ENCODE measurements at places on chromosomes 7 and 10. TPM values are rescaled to one million over a fixed set of nuclear protein-coding genes. Genes with fewer than 3 reads are reported as not detected.

DNA sequence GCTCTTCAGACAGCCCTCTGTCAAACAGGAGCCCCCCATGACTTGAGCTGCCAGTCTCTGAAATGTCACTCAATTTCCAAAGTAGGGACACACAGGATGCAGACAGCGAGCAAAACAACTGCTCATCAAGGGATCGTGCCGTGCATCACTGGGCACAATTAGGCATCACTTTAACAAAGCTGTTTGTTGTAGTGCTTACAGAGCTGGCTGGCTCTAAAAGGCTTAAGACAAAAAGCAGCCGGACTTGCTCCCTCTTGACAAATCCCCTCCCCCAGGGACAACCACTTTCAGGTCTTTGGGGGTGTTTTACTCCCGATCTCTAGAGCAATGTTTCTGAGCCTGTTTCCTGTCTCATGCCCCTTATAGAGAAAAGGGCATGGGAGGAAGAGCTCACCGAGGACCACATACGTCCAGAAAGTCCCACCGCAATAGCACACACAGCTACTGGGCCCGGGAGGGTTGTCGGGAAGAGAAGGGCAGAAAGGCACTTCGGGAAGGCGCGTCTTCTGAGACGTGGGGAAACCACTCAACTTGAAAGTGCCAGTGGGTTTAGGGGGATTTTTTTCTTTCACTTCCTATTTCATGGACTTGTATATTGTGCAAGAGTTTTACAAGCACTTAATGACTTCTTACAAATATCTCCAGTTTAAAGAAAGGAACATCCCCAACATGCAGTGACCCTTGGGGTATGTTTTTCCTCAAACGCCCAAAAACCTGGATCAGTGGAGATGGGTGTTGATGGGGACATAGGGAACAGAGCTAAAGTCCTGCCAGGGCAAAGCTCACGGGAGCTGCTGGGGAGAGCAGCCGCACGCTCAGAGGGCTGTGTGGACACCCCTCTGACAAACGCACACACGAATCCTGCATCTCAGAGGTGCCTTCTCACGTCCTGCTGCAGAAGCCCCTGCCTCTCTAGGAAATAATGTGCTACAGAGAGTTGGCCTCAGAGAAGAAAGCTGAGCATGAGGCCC is 27.1 kb downstream of the LRRC20 start:
- no peak overlapping the region for H3K27ac ChIP-seq
- peaks cover 60% of the 10 kb centered on the region for H3K4me1 ChIP-seq
- H3K4me3 ChIP-seq: no peak overlapping the region
- H3K36me3 ChIP-seq: no peaks in the 10 kb centered on the region
- H3K27me3 ChIP-seq: no peaks in the 10 kb centered on the region
- DNase-seq: no peak

GRCh38 chr7:36984710-36985312 is 260.5 kb upstream of the AOAH start:
- peaks cover 9% of the 10 kb centered on the region for H3K4me1 ChIP-seq
- H3K36me3 ChIP-seq: no peaks in the 10 kb centered on the region
- H3K27me3 ChIP-seq: no peaks in the 10 kb centered on the region
- H3K27ac ChIP-seq: no peak overlapping the region
- no peak overlapping the region for H3K4me3 ChIP-seq
- DNase-seq: no peak

GRCh38 chr10:63825111-63825510 is 303.9 kb downstream of the REEP3 start:
- no peaks in the 10 kb centered on the region for H3K27me3 ChIP-seq
- H3K27ac ChIP-seq: no peak overlapping the region
- no peak for DNase-seq

Gene TWIST1
- total RNA-seq: not detected

GRCh38 chr10:3066317-3067117 is 831 bp upstream of the PFKP start:
- no peaks in the 10 kb centered on the region for H3K27me3 ChIP-seq
- no peaks in the 10 kb centered on the region for H3K36me3 ChIP-seq
- peaks cover 38% of the 10 kb centered on the region for H3K4me1 ChIP-seq
- no peak for DNase-seq

GRCh38 chr10:12636571-12636970 is 287.2 kb downstream of the CAMK1D start:
- H3K4me3 ChIP-seq: no peak overlapping the region
- H3K27ac ChIP-seq: no peak overlapping the region
- peaks cover 17% of the 10 kb centered on the region for H3K4me1 ChIP-seq
- H3K27me3 ChIP-seq: no peaks in the 10 kb centered on the region
- no peaks in the 10 kb centered on the region for H3K36me3 ChIP-seq
- no peak for DNase-seq

- no peak overlapping the region for H3K4me3 ChIP-seq
- no peak for DNase-seq
- H3K27me3 ChIP-seq: no peaks in the 10 kb centered on the region
- H3K36me3 ChIP-seq: no peaks in the 10 kb centered on the region
- H3K27ac ChIP-seq: no peak overlapping the region
- H3K4me1 ChIP-seq: no peaks in the 10 kb centered on the region
These were observed 15.7 kb downstream of the TMEM106B start for GRCh38 chr7:12226756-12227155.

- no peak overlapping the region for H3K27ac ChIP-seq
- H3K27me3 ChIP-seq: no peaks in the 10 kb centered on the region
- H3K36me3 ChIP-seq: no peaks in the 10 kb centered on the region
- H3K4me3 ChIP-seq: no peak overlapping the region
- H3K4me1 ChIP-seq: no peaks in the 10 kb centered on the region
These were observed 83.4 kb downstream of the DOCK4 start for GRCh38 chr7:112122798-112123197.

GRCh38 chr7:46589286-46589685 is 668.2 kb upstream of the IGFBP3 start:
- no peak for DNase-seq
- H3K36me3 ChIP-seq: no peaks in the 10 kb centered on the region
- H3K27ac ChIP-seq: no peak overlapping the region
- H3K4me1 ChIP-seq: peaks cover 14% of the 10 kb centered on the region
- H3K27me3 ChIP-seq: no peaks in the 10 kb centered on the region

Gene HNRNPH3
- total RNA-seq: 283 TPM

- no peaks in the 10 kb centered on the region for H3K4me1 ChIP-seq
- no peak overlapping the region for H3K27ac ChIP-seq
- DNase-seq: no peak
These were observed 852.3 kb upstream of the CELF2 start for GRCh38 chr10:10165415-10165814.

DNA sequence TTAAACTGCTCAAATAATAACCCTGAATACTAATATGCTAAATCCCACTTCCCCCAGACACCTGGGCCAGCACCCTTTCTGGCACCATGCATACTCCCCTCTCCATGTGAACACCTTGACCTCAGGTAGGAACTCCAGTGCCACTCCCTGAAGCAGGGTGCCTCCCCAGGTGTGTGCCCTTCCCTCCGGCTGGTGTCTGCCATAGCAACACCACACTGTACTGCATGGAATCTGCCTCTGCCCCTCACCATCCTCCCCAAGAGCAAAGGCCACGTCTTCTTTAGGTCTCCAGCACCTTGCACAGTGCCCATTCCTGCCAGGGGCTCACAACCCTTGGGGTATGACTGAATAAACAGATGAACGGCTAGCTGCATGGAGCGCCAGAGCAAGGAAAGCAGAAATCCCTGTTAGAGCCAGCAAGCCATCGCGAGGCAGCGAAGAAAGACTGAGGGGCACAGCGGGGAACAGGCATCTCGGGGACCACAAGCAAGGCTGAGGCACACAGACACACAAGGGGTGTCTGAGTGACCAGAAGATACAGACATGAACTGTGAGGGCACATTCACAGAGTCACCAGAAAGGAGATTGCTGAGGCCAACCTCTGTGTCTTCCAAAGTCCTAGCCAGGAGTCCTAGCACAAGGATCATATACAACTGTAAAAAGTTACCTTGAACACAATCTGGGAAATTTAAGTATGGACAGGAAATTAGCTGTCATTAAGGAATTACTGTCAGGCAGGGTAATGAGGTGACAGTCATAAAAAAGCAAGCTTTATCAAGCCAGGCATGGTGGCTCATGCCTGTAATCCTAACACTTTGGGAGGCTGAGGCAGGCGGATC is 25.7 kb downstream of the COBL start:
- no peaks in the 10 kb centered on the region for H3K27me3 ChIP-seq
- H3K4me1 ChIP-seq: peaks cover 34% of the 10 kb centered on the region
- no peaks in the 10 kb centered on the region for H3K36me3 ChIP-seq
- peak overlapping the region; percentile 42 for H3K27ac ChIP-seq
- no peak for DNase-seq

Gene ADAM12
- total RNA-seq: not detected

Gene PON3
- total RNA-seq: 15.0 TPM

GRCh38 chr7:55983537-55983936 is 19.2 kb downstream of the NIPSNAP2 start:
- H3K27me3 ChIP-seq: no peaks in the 10 kb centered on the region
- no peak overlapping the region for H3K4me3 ChIP-seq
- H3K36me3 ChIP-seq: no peaks in the 10 kb centered on the region
- no peak for DNase-seq

- H3K4me3 ChIP-seq: no peak overlapping the region
- no peak overlapping the region for H3K27ac ChIP-seq
- H3K4me1 ChIP-seq: peaks cover 28% of the 10 kb centered on the region
- no peaks in the 10 kb centered on the region for H3K27me3 ChIP-seq
- no peak for DNase-seq
These were observed 9.7 kb downstream of the ITPRIP start for GRCh38 chr10:104328646-104328895.

GRCh38 chr7:129872054-129872453 is 80.7 kb downstream of the UBE2H start:
- H3K27ac ChIP-seq: no peak overlapping the region
- H3K36me3 ChIP-seq: no peaks in the 10 kb centered on the region
- no peaks in the 10 kb centered on the region for H3K4me1 ChIP-seq
- no peaks in the 10 kb centered on the region for H3K27me3 ChIP-seq
- no peak for DNase-seq
- no peak overlapping the region for H3K4me3 ChIP-seq

Gene TDRD1
- total RNA-seq: not detected

- H3K4me3 ChIP-seq: no peak overlapping the region
- H3K27me3 ChIP-seq: no peaks in the 10 kb centered on the region
- H3K36me3 ChIP-seq: no peaks in the 10 kb centered on the region
- DNase-seq: no peak
These were observed 78.3 kb upstream of the TMEM72 start for GRCh38 chr10:44832595-44833390.

DNA sequence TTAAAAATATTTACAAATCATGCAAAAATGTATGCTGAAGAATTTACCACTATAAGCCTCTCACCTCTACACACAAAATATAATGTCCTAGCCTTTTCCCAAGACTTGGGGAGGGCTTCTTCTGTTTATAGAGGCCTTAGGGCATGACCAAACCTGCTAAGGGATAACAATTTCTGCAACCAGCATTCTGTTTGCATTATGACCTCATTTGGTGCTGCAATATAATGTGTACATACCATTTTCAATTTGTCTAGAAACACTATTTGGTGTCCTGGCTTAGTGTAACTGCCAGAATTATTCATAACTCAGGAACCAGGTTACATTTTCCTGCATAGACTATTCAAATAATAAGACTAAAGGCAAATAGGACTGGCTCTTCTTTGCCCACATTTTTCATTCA is 446.6 kb upstream of the SORCS1 start:
- no peaks in the 10 kb centered on the region for H3K4me1 ChIP-seq
- DNase-seq: no peak
- no peaks in the 10 kb centered on the region for H3K36me3 ChIP-seq
- no peaks in the 10 kb centered on the region for H3K27me3 ChIP-seq
- H3K27ac ChIP-seq: no peak overlapping the region

GRCh38 chr10:17430647-17431355 is 23.6 kb downstream of the ST8SIA6 start:
- H3K36me3 ChIP-seq: no peaks in the 10 kb centered on the region
- no peaks in the 10 kb centered on the region for H3K27me3 ChIP-seq
- peaks cover 4% of the 10 kb centered on the region for H3K4me1 ChIP-seq
- no peak overlapping the region for H3K27ac ChIP-seq

Gene ELAPOR2
- 4.6 TPM for total RNA-seq

All from Caco-2 (cell line).